ENCODE measurements at places on chromosomes 3 and 15.

DNA sequence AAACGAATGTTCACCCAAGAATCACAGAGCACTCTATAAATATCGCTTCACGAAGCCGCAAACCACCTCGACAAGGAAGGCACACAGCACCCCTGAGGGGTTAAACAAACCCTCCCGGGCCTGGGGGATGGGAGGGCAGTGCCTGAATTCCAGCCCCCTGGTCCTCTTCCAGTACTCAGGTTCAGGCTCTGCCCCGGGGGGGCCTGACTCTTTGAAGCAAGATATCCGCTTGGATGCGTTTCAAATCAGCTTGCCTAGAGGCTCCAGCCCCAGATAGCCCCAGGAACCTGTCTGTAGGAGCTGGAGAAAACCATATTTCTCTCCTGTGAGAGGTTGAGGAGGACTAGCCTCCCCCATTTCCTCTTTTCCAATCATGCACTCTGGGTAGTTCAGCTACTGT lies 194.7 kb downstream of the WNT5A start:
- DNase-seq, result no peak

DNA sequence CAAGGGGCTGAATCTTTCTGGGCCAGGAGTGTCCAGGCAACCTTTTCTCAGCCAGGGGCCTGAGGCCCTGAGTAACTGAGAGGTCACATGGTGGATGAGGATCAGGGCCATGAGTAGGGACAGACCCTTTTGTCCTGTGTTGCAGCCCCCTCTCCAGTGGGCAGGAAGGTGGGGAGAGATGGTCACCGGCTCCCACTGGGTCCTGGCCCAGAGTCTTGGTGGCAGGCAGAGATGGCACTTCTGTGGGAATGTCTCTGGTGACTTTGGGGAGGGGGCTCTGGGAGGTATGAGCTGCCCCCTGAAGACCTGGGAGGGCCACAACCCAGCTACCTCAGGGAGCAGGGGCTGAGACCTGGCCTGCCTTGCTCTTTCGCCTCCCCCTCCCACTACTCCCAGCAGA lies 6.8 kb downstream of the ESYT3 start:
- DNase-seq, result no peak

GRCh38 chr3:34882764-34883163 lies 756.6 kb upstream of the ARPP21 start:
- no peak for DNase-seq

- no peak for DNase-seq
Measured at GRCh38 chr3:111691293-111691909, 96.3 kb upstream of the ZBED2 start.

- no peak for DNase-seq
Measured at GRCh38 chr3:94064243-94064860, 1.5 kb downstream of the NSUN3 start.

- DNase-seq, result no peak
Measured at GRCh38 chr3:29760226-29760685, 479.4 kb downstream of the RBMS3 start.

DNA sequence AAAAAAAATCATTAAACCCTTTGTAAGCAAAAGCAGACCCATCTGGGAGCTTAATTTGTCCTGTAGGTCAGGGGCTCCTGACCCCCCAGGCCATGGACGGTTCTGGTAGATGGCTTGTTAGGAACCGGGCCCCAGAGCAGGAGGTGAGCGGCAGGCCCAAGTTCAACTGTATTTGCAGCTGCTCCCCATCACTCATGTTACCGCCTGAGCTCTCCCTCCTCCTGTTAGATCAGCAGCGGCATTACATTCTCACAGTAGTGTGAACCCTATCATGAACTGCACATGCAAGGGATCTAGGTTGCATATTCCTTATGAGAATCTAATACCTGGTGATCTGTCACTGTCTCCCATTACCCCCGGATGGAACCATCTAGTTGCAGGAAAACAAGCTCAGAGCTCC lies 60.7 kb downstream of the FSIP1 start:
- DNase-seq, result no peak

DNA sequence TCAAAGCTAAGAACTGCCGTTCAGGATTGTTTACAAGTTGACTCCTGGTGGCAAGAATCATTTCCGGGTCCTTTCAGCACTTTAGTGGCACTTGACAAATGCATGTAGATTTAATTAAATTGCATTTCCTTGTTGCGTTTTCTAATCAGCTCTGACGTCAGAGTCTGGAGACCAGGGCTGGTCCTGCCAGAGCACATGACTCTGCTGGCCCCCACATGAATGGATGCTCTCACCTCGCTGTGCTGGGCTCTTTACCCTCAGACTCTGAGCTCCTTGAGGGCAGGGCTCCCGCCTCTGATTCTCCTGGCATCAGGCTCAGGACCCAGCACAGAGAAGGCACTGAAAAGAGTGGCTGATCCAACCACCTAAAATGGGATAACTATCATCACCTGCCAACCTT lies 69.4 kb downstream of the FEM1B start:
- DNase-seq, result no peak

- DNase-seq, result no peak
Measured at GRCh38 chr15:44094781-44095180, 100.3 kb downstream of the FRMD5 start.

- DNase-seq, result no peak
Measured at GRCh38 chr3:85171976-85172375, 213.2 kb downstream of the CADM2 start.

DNA sequence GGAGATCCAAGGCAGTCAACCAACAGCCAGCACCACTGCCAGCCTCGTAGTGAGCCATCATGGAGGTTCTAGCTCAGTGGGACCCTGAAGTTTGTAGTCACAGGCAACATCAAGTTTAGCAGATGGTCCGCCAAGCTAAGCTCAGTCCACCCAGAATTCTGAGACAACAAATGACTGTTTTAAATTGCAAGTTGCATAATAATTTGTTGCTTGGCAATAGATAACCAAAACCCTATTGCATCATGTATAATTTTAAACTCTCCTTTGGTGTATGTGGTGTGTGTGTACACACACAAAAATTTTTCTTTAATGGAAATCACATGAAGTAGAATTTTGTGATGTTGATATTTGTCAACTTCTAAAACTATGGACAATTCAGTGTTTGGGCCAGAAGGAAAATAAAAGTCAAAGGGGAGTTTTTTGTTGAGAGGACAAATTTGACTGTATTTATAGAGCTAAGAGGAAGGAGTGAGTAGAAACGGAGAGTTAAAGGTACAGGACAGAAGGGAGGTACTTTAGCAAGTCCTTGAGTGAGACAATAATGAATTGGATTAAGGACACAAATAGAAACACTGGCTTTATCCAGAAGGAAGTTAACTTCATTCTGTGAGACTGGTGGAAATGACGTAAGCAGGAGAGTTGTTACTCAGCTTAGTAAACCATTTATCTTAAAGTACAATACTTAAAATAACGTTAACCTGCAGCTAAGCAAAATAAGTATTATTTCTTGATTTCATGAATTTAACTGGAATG lies 83.6 kb downstream of the NCEH1 start:
- DNase-seq, result no peak

GRCh38 chr3:127108796-127109195 lies 84.1 kb upstream of the PRR23E start:
- no peak for DNase-seq

GRCh38 chr3:139430493-139430892 lies 41.0 kb upstream of the COPB2 start:
- no peak for DNase-seq

DNA sequence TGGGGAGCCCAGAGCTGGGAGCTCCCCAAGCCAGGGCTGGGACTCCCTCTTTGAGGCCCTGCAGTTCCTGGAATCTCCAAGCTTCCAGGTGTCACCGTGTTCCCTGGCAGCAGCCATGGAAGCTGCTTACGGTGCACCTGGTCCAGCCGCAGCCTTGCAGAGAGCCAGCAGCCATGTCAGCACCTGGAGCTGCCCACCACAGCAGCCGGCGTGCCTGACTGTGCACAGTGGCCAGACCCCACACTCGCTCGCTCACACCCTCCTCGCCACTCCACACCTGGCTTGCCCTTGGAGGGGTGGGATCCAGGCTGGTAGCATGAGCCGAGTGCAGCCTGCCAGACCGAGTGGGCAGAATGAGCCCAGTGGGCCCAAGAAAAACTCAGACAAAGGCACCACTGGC lies 14.8 kb upstream of the HTR3E start:
- no peak for DNase-seq

DNA sequence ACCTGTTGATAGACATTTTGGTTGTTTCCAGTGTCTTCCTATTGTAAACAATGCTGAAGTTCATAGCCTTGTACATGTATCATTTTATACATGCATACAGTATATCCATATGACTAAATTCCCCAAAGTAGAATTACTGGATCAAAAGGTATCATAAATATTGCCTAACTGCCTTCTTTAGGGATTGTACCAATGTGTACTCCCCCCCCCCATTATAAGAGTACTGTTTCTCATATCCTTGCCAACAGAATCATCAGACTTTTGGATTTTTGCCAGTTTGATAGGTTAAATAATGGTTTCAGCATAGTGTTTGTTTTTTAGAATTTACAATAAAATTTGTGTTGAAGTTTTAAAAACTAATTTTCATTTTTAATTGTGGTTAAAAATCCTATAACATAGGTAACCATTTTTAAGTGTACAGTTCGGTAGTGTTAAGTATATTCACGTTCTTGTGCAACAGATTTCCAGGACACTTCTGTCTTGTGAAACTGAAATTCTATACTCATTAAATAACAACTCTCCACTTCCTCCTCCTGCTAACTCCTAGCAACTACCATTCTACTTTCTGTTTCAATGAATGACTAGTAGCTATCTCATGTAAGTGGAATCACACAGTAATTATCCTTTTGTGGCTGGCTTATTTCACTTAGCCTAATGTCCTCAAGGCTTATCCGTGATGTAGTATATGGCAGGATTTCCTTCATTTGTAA lies 30.8 kb upstream of the MAP3K13 start:
- no peak for DNase-seq

DNA sequence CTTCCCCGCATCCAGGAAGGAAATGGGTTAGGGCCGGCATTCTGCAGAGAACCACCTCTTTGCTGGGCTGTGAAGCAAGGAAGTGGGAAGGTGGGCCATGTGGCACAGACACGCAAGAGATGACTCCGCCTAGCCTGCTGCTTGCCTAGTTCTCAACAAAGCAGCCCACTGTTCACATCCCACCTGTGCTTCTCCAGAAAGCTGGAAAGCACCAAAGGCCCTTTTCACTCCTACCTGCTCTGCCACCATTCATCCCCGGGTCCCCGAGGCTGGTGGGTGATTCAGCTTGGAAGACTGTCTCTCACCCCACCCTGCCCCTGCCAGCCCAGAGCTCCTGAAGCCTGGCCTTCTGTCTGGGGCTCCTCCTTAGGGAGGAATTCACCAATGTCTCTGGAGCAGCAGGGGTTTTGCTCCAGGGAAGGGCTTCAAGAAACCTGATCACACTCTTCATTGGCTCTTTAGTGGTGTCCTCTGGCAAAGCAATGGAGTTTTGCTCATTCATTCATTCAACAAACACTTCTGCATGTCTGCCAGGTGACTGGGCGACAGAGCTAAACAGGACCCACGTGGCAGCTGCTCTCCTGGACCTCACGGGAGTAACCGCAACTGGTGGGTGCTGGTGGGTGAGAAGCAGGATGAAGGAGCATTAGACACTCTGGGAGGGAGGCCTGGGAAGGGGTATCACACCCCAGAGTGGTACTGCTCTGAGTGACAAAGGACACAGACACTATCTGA lies 145.4 kb upstream of the TLE3 start:
- DNase-seq, result no peak

GRCh38 chr3:62100282-62100989 lies 272.9 kb downstream of the FEZF2 start:
- DNase-seq, result no peak

DNA sequence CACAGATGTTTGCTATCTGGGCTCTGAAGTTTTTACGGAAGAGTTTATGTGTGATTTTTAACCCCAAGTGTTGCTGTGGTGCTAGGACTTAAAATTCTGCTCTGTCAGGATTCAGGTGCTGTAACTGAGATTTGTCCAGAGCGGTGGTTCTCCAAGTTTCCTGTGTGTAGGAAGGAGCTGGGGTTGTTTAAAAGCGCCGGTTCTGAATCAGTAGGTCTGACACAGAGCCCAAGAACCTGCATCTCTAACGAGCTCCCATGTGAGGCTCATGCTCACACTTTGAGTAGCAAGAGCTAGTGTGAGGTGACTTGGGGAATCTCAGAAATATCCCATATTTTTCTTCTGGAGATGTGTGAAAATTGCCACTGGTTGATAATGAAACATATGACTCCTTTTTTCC lies 325.5 kb downstream of the SATB1 start:
- no peak for DNase-seq

GRCh38 chr3:85483986-85484385 lies 525.2 kb downstream of the CADM2 start:
- no peak for DNase-seq

DNA sequence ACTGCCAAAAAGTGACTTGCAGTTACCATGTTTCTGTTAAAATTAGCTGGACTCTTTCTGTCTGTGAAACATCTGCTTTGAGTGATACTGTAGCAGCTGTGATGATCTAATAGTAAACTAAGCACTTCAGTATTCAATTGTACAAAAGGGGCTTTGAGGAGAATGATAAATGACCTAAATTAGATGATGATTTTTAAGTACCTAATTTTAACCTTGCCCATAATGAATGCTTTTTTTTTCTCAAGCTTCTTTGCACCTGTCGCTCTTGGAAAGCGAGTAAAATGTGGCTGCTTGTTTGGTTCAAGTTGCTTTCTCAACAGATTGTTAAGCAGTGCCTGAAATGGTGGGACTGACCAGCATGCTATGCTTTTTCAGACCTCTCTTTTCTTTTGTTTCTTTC lies 752.3 kb downstream of the EPHA3 start:
- DNase-seq, result no peak

GRCh38 chr3:64901986-64902516 lies 214.3 kb upstream of the ADAMTS9 start:
- no peak for DNase-seq

DNA sequence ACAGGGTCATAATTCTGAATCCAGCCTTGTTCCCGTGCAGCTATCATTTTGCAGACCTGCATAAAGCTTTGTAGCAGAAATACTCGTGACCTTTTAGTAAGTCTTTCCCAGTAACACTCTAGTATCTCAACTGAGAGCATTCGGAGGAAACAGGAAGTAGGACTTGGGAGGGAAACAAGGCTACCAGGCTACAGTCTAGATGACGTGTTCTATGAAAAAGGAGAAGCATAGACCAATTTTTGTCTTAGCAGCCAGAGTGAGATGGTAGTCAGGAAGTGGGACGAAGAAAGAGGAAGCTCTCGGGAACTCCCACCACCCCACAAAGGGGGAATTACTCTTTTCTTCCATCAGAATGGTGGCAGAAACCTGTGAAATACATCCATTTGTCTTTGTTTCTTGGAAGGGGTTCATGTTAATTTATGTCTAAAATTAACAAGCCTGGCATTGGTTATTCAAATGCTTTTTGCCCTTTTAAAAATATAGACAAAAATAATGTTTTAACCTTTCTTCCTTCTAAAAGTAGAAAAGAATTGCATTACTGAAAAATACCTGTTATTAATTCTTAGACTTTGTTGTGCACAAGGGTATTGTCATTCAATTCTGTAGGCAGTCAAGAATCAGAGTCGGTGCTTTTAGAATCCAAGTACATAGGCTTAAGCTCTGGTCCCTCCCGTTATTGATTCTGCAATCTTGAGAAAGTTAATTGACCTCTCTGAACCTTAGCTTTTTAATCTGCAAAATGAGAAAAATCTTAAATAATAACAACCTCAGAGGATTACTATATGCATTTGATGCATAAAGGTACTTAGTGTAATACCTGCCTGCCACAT lies 1.6 kb upstream of the SUCNR1 start:
- DNase-seq, result no peak

Data from activated CD4-positive, alpha-beta T cell treated with anti-CD3 and anti-CD28 coated beads, Interleukin-2, amount 50 U/mL, for 24 hours (primary cell).